ENCODE measurements at places on chromosomes 11 and 22. TPM values are rescaled to one million over a fixed set of nuclear protein-coding genes. Genes with fewer than 3 reads are reported as not detected.

Gene ZNF214
- 13.9 TPM for polyA plus RNA-seq

- DNase-seq, result no peak
Measured at GRCh38 chr11:19193916-19194315, 7.9 kb downstream of the CSRP3 start.

Gene OR52N4
- not detected for polyA plus RNA-seq

DNA sequence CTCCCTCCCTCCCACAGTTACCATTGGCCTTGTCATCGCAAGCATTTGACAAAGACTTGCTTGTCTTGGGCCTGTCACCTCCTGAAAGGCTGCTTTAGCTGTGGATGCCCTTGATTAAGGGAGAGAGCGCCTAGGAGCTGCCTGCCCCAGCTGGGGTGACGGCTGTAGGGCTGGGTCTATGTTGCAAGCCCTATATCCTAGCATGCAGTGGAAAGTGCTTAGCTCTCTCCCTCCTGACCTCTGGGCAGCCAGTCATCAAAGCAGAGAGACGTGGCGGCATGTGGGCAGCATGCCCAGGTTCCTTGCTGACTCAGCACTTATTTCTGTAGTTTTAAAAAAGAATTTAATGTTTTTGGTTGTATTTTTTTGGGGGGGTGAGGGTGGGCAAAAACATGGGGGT lies 75.9 kb downstream of the BARX2 start:
- no peak for DNase-seq

Gene UCP2
- 62.0 TPM for polyA plus RNA-seq

DNA sequence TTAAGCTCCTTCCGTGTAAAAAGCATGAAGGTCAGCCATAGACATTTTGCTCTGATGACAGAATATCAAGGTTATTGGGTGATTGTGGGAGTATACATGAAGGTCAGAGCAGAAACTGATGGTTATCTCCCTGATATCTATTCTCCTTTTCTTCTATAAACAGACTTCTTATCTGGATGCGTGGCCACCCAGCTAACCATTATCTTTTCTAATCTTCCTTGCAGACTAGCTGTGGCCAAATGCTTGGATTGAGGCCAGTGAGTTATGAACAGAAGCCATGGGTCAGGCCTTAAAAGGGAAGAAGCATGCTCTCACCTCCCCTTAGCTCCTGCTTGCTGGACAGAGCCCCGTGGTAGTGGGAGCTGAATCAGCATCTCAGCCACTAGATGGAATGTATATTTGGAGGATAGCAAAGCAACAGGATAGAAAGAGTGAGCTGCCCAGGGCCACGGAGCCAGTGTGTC lies 31.3 kb upstream of the LRRC55 start:
- DNase-seq, result no peak

GRCh38 chr11:47616726-47617416 lies 22.7 kb upstream of the C1QTNF4 start:
- no peak for DNase-seq

DNA sequence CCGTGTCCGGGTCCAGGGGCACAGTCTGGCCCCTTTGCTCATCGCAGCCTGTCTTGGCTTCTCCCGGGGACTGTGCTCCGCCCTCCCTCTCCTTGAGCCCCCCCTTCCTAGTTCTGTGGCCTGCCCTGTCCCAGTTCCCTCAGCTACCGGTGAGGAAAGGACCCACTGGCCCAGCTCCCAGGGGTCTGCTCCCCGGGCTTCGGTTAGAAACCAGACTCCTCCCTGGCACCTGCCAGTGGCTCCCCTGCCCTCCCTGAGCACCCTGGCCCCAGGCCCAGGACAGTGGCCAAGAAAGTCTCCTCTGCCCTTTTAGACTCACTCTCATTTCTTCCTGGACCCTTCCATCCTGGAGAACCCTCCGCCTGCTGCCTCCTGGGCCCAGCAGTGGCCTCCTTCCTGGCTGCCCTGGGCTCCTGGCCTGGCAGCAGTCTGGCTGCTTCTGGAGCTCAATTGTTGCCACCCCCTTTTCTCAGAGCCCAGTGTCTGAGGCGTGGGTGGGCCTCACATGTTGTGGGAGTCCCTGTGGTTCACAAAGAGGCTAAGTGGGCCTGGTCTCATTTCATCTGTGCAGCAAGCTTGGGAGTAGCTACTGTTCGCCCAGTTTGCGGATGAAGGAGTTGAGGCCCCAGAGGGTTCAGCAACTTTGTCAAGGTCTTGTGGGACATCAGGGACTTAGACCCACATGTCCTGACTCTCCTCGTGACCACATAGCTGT lies 12.6 kb downstream of the PRDM11 start:
- no peak for DNase-seq

Gene UVRAG
- polyA plus RNA-seq, result 16.4 TPM

Gene BRD1
- polyA plus RNA-seq, result 33.1 TPM

- DNase-seq, result no peak
Measured at GRCh38 chr11:73291781-73292524, 16.1 kb upstream of the ARHGEF17 start.

- no peak for DNase-seq
Measured at GRCh38 chr11:36388071-36388470, 92.0 kb downstream of the PRR5L start.

DNA sequence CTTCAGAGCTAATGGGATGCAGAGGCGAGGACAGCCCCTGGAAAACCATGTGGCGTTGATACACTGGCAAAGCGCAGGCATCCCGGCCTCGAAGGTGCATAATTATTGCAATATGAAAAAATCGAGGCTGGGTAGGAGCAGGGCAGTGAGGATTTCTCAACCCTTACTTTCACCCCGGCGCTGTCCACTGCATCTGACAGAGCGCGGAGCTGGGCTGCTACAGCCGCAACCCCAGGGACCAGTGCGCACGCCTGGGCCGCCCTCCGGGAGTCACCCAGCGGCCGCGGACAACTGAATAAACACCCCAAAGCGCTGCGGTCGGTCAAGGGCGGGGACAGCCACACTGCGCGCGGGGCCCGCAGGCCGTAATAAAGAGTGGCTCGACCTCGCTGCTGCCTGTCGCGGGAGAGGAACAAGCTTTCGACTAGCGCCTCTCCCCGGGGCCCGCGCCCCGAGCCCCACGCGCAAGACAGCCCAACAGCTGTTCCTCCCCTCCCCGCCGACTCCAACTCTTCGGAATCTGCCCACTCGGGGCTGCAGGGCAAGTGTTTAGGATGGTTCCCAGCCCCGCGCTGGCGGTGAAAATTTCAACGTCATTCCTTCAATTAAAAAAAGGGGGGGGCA lies 3.6 kb upstream of the WT1 start:
- DNase-seq, result no peak

Gene RCOR2
- 11.4 TPM for polyA plus RNA-seq

DNA sequence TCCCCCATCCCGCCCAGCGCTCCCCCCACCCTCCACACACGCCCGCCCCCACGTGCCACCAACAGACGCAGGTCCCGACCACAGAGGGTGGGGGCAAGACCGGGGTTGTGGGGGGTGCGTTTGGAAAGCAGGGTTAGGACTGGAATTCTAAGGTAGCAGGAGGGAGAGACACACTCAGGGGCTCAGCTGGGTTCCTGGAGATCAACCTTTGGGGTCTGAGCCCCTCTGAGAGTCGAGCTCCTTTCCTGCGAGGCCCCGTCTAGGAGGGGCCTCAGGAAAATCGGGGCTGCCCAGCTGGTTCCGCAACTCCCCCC lies 429 bp downstream of the PGGHG start:
- no peak for DNase-seq

DNA sequence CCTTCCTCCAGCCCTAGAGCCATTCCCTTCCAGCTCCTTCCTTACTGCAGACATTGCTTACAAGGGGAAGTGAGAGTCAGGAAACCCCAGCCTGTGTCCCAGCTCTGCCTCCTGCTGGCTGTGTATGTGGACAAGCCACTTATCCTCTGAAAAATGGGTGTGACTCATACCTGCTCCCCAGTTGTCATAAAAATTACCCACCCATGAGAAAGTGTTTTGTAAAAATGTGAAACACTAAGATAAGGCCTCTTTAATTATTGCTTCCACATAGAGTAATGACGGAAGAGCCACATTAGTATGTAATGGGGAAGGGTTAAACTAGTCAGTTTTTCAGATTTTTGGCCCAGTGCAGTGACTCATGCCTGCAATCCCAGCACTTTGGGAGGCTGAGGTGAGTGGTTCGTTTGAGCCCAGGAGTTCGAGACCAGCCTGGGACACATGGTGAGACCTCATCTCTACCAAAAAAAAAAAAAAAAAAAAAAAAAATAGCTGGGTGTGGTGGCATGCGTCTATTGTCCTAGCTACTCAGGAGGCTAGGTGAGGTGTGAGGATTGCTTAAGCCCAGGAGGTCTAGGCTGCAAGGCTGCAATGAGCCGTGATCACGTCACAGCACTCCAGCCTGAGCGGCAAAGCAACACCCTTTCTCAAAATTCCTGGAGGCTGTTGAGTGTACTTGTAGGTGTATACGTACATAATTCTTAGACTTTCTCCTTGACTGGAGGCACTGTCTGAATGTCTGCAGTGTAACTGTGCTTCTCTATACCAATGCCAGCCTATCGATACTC lies 84.9 kb downstream of the CTTN start:
- no peak for DNase-seq

Gene ACTN3
- 0.67 TPM for polyA plus RNA-seq

- no peak for DNase-seq
Measured at GRCh38 chr22:17540481-17540880, 22.8 kb upstream of the SLC25A18 start.

- no peak for DNase-seq
Measured at GRCh38 chr11:313787-314553, at the start of gene IFITM1. Gene IFITM1, plus strand, starts transcription at chr11:314040. Its CDS starts 131 bp downstream, at chr11:314171.

DNA sequence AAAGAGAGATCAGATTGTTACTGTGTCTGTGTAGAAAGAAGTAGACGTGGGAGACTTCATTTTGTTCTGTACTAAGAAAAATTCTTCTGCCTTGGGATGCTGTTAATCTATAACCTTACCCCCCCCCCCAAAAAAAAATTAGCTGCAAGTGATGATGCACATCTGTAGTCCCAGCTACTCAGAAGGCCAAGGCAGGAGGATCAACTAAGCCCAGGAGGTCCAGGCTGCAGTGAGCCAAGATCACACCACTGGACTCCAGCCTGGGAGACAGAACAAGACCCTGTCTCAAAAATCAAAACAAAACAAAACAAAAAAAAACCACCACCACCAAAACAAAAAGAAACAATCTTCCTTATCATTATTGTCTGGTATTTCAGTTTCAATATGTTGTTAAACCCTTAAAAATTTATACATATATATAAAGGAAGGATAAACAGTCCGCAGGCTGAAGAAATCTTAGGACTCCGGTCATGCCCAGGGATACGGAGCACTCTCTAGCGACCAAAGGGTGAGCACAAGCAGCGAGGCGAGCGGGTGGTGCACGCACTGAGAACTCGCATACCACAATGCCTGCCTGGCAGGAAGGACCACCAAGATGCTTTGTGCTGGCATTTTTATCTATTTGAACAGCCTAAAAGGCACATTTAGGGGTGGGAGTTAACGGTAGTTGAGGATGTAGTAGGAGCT lies 6.4 kb downstream of the POLDIP3 start:
- DNase-seq, result no peak

Gene CARD18
- polyA plus RNA-seq, result not detected

Gene ME3
- polyA plus RNA-seq, result 31.7 TPM

DNA sequence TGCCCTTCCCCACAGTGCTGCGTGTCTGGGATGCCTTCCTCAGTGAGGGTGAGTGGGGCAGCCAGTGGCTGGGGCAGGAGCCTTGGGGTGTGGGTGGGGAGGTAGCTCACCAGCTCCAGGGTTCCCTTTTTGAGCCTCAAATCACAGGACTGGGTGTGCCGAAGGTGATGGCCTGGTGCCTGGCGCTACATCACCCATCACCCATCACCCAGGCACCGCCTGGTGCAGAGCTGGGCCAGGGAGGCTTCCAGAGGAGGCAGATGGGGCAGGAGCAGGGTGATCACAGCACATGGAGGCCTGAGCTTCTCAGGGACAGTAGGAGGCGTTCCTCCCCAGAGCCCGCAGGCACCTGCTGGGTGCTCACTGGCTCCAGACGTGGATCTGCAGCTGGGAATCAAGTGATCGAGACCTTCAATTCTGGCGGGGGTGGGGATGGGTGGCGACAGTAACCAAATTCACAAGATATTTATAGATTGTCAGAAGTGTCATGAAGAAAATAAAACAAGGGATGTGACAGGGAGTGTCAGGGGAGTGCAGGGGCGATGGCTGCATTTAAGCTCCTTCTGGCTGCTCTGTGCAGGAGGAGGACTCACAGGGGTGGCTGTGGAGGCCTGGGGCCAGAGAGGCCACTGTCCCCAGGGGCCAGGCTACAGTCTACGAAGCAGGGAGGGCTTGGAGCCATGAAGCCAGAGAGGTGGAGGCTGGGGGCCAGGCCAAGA lies 3.2 kb downstream of the TBC1D10C start:
- DNase-seq, result no peak

DNA sequence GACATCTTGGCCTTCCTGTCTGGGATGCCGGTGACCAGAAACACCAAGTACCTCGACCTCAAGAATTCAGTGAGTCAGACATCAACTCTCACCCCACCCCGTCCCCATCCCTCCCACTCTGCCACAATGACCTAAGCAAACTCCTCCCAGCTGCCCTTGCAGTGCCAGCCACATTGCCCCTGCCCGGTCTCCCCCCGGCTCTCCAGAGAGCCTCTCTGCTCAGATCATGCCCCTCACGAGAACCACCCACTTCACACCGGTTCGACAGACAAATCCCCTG lies 23.6 kb upstream of the MYRF start:
- DNase-seq, result no peak

DNA sequence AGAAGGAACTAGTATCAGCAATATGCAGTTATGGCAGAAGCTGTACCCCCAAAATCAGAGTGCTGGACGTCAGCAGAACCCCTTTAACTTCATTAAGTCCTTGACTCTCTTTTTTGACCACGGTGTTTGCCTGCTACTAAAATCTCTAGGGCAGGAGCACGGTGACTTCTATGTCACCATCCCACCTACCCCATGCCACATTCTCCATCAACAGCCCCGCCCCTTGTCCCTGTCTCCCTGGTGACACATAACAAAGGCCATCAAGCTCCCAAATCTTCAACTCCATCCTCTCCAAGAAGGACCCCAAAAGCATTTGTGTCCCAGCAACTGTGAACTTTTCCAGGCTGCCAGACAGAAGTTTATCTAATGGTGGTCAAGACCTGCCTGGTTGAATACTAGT lies 894 bp downstream of the ADA2 start:
- no peak for DNase-seq

Gene TSPO
- 16.9 TPM for polyA plus RNA-seq

- DNase-seq, result no peak
Measured at GRCh38 chr22:39535831-39536449, 3.4 kb upstream of the RPS19BP1 start.

DNA sequence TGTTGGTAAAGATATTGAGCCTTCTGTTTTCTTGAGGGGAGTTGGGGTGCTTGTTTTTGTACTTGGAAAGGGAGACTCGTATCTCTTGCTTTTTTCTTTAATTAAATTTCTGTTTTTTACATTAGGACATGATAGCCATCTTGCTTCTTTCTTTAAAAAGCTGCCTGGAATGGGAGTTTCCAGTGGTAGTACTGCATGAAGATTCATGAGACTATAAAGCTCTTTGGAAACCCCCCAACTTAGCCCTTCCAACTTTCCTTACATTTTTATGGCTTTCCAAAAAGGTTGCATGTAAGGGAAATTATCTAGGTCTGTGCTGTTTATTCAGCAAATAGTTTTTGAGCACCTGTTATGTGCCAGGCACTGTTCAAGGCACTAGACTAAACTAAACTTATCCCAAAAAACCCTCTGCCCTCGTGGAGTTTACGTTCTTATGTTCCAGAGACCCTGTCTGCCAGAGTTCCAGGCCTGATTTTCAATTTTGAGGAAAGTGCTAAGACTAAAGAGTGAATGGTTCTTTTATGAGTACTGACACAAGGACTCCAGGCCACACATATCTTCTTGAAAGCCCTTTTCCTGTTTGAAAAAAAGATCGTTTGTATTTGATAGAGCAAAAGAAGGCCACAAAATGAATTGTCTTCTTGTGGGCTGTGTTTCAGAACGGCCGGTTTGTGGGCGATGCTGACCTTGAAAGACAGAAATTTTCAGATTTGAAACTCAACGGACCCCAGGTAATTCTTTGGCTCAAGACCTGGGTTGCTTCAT lies 31.9 kb downstream of the CTNND1 start:
- no peak for DNase-seq

Gene PYGM
- polyA plus RNA-seq, result 2.6 TPM
